SIG-M5 (cell line): ENCODE measurements at places on chromosomes 2 and 18.

GRCh38 chr2:220348206-220348605, 720.8 kb downstream of the SLC4A3 start:
- DNase-seq = no peak

- DNase-seq = no peak
These were observed 4.3 kb downstream of the IGFBP5 start for GRCh38 chr2:216690853-216691741.

- DNase-seq = no peak
These were observed 20.5 kb downstream of the LNPK start for GRCh38 chr2:175981551-175981950.

DNA sequence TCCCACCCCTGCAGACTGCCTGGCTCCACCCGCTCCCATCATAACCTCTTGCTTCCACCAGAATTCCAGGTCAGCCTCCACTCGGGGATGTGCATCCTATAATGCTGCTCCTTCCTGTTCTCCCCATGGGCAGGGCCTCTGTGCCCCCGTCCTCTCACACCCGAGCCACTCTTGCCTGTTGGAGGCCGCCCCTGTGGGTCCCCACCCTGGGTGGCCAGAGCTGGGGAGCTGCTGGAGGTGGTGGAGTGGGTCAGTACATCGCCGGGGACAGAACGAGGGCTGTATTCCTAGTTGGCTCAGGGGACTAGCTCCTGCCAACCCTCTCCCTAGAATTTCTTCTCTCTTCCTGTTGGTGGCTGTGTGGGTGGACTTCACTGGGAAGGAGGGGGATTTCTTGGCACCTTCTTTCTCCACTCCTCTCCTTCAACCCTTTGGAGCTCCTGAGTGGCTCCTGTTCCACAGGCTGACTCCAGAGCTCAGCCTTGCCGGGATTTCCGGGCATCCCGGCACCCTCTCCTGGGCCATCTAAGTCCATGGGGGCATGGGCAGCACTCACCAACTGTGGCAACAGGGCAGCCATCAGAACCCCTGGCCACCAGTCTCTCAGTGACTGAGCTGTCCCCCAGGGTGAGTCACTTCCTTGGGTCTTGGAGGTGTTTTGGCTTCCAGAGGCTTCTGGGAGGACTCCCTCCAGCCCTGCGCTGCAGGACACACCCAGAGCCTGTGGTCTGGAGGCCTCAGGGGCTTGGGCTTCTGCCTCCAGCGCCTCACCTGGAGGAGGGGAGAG, 88.2 kb upstream of the MCFD2 start:
- DNase-seq = no peak

DNA sequence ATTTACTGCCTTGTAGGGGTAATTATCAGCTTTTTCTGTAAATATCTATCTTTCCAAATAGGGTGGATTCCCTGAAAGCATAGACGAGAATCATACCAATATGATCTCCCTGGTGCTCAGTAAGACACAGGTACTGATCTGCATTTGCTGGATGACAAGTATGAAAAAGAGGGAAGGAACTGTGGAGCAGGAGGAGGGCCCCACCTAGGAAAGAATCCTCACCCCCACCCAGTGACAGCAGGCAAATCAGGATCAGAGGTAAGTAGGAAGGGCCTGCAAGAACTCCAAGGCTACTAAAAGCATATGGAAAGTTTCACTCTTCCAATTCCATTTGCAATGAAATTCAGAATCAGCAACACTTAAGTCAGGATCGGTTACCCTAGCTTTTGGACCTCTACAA, 42.3 kb downstream of the METTL8 start:
- DNase-seq = no peak

DNA sequence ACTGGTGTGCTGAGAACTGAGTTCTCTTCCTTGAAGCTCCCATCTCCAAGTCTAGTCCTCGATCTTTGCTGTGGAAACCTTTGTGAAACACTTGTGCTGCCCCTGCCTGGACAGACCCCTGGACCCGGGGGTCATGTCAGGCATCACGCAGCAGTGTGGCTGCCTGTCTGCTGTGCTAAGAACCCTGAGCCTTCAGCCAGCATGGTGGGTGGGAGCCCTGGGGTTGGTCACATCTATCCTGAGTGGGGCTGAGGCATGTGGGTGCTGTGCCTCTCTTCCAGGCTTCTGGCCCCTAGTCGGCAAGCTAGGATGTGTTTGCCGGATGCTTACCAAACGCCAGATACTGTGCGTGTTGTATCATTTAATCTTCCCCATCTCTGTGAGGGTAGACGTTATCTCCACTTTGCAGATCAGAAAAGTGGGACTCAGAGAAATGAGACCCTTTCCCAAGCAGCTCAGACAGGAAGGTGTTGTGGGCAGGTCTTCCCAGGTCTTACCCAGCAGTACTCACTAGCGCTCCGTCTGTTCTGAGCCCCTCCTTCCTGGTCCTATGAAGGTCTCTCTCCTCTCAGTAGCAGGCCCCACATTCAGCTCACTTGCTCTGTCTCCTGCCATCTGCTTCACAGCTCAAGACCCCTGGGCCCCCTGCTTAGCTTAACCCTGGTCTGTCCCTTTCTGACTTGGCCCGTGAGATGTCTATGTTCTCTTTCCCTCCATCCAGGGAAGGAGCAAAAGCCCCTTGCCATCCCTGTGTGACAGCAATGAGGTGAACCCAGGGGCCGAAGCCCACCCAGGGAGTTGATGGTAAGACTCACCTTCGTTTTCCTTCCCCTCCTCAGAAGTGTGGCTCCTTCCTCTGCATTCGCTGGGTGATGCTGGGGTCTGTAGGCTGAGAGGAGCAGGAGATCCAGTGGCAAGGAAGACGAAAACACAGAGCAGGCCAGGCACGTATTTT, 242.8 kb downstream of the FAM210A start:
- DNase-seq = no peak

DNA sequence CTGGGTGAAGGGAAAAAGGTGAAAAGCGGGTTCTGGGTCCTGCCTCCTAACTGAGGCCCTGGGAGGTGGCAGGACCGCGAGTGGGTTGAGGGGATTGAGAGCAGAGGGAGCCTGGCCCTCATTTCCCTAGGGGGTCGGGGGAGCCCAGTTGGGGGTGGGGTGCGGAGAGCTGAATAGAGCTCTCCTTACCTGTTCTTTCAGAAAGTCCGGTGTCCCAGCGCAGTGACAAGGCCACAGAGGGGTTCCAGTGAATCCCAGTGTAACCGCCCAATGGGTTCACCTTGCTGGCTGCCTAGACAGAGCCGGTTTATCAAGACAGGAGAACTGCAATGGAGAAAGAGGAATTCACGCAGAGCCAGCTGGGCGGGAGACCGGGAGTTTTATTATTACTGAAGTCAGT, 22.4 kb downstream of the TMEM177 start:
- no peak for DNase-seq

- no peak for DNase-seq
These were observed 166.4 kb downstream of the TMEM247 start for GRCh38 chr2:46645681-46646162.

DNA sequence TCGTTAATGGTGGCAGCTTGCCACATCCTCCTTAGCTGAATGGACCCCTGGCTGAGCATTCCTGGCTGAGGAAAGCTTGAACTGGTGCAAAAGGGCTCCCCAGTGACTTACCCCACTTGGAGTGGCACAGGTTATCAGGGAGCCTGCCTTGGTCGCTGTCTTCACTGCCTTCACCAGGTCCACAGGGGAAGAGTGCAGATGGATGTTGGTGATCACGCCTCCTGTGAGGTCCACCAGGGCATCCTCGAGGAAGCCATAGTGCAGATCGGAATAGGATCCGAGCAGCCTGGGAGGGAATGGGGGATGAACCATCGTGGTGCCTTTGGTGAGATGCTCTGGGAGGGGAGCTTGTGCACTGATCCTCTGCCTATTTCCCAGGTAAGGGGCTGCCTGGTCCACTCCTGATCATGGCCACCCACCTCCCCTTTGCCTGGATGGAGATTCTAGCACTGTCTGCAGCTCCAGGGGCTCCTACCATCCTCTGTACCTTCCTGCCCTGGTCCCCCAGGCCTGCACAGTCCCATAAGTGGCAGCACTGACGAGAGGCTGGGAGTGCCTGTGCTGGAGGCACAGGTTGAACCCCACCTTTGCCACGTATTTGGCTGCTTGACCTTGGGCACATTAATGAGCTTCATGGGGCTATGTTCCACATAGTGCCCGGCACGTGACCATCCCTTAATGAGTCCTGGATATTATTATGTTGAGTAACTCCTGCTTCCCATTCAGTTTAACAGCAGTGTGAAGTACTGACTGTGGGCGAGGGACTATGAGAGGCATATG, 43.0 kb downstream of the CAPN13 start:
- DNase-seq = no peak

- no peak for DNase-seq
These were observed 167.0 kb downstream of the LAMA1 start for GRCh38 chr18:6950641-6951040.

GRCh38 chr2:191622374-191623320, 55.3 kb upstream of the NABP1 start:
- no peak for DNase-seq

- DNase-seq = no peak
These were observed 108.6 kb downstream of the QPCT start for GRCh38 chr2:37453027-37453426.

GRCh38 chr2:45439788-45440773, 171.0 kb downstream of the SRBD1 start:
- no peak for DNase-seq

DNA sequence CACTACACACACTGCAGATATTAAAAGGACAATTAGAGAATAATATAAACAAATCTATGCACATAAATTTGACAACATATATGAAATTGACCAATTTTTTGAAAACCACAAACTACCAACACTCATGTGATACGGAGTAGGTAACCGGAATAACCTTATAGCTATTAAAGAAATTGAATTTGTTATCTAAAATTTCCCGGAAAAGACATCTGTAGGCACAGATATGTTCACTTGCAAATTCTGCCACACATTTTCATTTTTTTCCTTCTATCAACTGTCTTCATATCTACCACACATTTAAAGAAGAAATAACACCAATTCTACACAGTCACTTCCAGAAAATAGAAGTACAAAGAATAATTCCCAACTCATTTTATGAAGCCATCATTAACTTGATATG, 22.4 kb downstream of the NLRC4 start:
- no peak for DNase-seq

GRCh38 chr2:86825693-86826381, 35.1 kb upstream of the CD8A start:
- no peak for DNase-seq

DNA sequence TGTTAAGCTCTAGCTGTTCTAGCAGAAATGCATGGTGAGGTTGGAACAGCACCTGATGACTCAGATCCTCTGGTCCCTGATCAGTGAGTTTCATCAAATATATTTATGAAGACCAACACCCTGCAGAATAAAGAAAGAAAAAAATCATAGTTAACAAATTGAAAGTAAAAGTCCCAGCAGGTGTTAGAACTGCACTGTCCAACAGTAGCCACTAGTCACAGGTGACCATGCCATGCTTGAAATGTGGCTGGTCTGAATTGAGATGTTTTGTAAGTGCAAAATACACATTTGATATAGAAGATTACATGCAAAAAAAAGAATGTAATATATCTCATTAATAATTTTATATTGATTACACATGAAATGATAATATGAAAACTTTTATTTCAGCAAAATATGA, 1010.7 kb upstream of the ZEB2 start:
- DNase-seq = no peak

GRCh38 chr2:169361706-169362117, 622 bp downstream of the LRP2 start:
- DNase-seq = no peak

DNA sequence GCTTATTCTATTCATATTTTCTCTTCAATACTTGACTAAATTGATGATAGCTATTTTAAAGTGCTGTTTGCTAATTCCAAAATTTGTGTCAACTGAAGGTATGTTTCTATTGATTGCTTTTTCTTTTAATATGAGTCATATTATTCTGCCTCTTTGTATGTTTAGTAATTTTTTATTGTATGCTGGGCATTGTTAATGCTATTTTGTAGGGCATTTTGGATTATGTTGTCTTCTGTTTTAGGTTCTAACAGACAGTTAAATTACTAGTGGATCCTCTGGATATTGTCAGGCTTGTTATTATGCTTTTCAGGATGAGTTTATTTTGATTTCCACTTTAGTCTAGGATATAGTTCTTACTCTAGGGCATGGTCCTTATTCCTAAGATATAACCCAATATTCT, 55.6 kb downstream of the C1QL2 start:
- DNase-seq = no peak

- no peak for DNase-seq
These were observed 63.4 kb downstream of the BMP10 start for GRCh38 chr2:68807821-68808266.

GRCh38 chr2:167670588-167670987, 576.8 kb downstream of the STK39 start:
- DNase-seq = no peak

DNA sequence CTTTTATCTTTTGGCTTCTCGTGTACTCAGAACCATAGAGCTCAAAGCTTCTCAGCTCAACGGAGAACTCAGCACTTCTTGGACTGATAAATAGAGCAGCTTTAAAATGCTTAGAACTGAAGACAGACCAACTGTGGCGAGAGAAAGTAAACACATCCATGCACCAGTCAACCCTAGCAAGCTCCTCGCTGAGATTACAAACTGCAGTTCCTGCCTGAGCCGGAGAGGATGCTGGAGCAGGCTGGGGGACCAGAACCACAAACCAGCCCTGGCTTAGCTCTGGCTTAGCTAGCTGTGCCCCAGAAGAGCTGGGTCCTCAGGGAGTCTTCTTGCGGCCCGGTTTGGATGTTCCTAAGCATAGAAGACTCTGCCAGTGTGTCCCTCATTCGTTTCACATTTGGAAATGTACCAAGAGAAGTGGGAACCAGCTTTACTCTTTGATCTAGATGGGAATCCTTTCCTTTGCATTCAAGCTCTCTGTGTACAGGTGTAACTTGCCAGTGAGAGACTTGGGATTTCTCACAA, 5.6 kb downstream of the PAX8 start:
- DNase-seq = no peak

GRCh38 chr2:27866237-27866636, 23.9 kb downstream of the RBKS start:
- DNase-seq = no peak

DNA sequence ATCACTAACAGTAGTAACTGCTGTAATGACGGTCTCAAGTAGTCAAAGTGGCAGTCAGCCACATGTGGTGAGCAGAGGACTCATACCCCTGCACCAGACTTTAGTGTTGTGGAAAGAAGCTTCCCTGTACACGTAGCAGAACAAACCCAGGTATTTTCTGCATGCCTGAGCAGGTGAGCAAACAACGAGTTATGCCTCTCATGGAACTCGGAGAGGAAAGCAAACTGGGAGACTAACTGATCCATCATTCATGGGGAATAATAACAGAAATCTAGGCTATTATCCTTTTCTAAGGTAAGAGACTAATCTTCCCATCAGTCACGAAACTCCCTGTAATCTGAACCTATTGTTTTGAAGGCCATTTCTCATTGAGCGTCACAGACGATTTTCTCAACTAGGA, 1495.2 kb upstream of the NXPH2 start:
- DNase-seq = no peak

DNA sequence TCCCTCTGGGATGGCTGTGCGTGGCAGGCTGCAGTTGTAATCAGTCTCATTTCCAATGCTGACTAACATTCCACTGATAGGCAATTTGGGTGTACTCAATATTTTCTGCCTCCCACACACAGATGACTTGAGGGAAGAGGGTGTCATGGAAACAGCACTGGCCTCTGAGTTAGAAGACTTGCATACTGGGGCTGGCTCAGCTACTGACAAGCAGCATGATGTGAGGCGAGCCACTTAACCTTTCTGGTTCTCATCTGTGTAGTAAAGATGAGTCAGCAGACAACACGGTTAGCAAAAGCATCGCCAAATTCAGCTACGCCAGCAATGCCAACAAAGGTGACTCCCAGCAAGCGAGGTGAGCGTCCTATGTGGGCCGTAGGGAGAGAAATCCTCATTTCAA, 73.5 kb downstream of the COLEC12 start:
- DNase-seq = no peak
